B cell (primary cell): ENCODE measurements at places on chromosomes 6 and 20. TPM values are rescaled to one million over a fixed set of nuclear protein-coding genes. Genes with fewer than 3 reads are reported as not detected.

Gene RGS17
- polyA plus RNA-seq: not detected in 2 replicates

Gene KHDRBS2
- 8.9 and 12.2 TPM in 2 replicates for polyA plus RNA-seq

Gene SLC17A3
- 0.19 TPM in 1 of 2 replicates, not detected in the other for polyA plus RNA-seq

Gene PAK5
- not detected in 2 replicates for polyA plus RNA-seq

Gene HLA-DOB
- 198 and 231 TPM in 2 replicates for polyA plus RNA-seq
